ENCODE measurements at places on chromosomes 13 and 19. TPM values are rescaled to one million over a fixed set of nuclear protein-coding genes. Genes with fewer than 3 reads are reported as not detected.

- DNase-seq = no peak
Observed at GRCh38 chr19:7628589-7629311, 595 bp downstream of the XAB2 start.

The VSTM1 gene
- not detected for total RNA-seq

The NLRP5 gene
- total RNA-seq = not detected

- DNase-seq = no peak
Observed at GRCh38 chr13:113800576-113800926, 41.5 kb downstream of the TMEM255B start.

- DNase-seq = no peak
Observed at GRCh38 chr13:44302233-44302632, 71.4 kb upstream of the SERP2 start.

The C3 gene
- 718 TPM for total RNA-seq

GRCh38 chr19:5093948-5094718, 125.2 kb downstream of the KDM4B start:
- no peak for DNase-seq

The TSKS gene
- total RNA-seq = 0.44 TPM

GRCh38 chr13:28423010-28423409, 71.9 kb downstream of the FLT1 start:
- DNase-seq = no peak

The NLRP9 gene
- not detected for total RNA-seq

The ANGPTL8 gene
- total RNA-seq = not detected

GRCh38 chr19:16328824-16329482, 4.3 kb downstream of the KLF2 start:
- no peak for DNase-seq

The HSD17B14 gene
- 24.4 TPM for total RNA-seq

DNA sequence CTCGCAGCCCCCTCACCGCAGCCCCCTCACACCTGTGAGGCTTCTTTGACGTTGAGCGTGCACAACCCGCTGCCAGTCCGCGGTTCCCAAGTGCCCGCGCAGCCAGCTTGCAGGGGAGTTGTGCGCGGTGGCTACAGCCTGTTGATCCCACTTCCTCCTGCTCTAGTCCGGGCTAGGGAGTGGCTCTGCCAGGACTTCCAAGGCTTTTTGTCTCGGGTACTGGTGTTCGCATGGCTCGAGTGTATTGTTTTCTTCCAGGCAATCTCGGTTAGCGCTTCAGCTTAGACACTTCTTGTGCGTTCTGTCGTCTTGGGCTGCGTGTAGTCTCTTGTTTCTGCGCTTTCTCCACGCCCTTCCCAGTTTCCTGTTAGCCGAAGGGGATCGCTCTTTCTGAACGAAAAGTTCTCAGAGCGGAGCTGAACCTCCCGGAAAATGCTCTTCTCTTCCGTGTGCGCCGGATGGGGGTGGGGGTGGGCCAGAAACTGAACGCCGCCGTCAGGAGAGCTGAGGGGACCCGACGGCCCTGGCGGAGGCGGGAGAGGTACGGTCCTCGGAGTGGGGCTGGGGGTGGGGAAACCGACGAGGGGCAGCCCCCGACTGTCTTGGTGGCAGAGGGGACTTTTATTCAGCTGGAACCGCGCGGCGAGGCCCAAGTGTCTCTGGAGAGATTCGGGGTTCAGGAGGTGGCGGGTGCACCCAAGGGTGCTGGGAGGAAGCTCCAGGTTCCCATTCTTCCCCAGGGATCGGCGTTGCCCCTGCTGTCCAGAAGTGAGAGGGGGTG, 697 bp upstream of the DGKH start:
- peak; percentile 64 for DNase-seq

- no peak for DNase-seq
Observed at GRCh38 chr19:35978832-35979365, 16.1 kb upstream of the SDHAF1 start.

GRCh38 chr13:27201661-27202060, 30.1 kb upstream of the USP12 start:
- no peak for DNase-seq

The FAAP24 gene
- 4.9 TPM for total RNA-seq

The CEACAM16 gene
- not detected for total RNA-seq

The MIA gene
- total RNA-seq = not detected

- DNase-seq = no peak
Observed at GRCh38 chr19:46904114-46905060, 43.6 kb downstream of the ARHGAP35 start.

The MVB12A gene
- 33.0 TPM for total RNA-seq

DNA sequence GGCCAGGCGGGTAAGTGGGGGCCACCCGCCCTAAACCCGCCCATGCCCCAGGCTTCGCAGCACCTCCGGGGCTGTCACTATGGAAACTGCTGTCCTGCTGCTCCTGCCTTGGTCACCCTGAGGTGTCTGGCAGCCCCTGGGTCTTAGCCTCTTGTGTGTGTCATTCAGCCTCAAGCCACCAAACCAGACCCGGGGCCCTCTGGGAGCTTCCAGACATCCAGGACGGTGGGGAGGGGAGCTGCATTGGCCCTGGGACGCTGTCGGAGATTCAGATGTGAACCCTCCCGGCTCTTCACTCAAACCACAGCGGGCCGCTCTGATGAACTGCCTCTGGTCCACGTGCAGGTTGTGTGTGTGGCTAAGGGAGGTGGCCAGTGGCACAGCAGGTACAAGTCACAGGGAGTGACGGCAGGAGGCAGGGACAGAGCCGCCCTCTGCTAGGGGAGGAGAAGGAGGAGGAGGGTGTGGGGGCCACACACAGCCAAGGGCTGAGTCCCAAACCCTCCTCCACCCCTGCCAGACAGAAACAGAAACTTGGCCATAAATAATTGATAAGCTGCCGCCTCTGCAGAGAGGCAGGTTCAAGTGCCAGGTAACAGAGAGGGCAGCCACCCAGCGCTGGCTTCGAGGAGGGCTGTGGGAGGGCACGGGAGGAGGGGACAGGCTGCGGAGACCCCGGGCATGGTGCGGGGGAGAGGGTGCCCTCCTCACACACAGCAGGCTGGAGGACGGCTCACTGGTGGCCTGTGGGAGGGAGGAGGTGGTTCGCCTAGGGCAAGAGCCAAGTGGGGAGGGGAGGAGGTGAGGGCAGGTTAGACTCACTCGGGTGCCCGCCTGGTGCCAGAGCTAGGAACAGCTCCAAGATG, 8.0 kb downstream of the NANOS3 start:
- no peak for DNase-seq

DNA sequence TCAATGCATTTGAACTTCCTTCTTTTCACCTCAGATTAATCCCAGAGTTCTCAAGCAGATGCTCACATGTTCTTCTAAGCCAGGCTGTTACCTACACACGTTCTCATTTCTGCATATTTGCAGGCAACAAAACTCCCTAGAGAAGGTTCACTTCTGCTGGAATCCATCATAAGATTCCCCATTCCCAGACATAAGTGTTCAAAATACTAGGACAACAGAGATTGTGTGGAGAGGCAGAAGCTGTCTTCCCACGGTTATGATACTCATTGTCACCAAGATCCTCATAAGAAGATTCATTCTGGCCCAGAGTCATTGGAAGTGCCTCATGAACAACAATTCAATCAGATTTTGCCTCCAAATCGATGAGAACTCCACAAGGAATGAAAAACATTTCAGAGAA, 931.6 kb upstream of the MIR17HG start:
- DNase-seq = no peak

GRCh38 chr19:28294395-28294794, 918.6 kb downstream of the UQCRFS1 start:
- DNase-seq = no peak

GRCh38 chr19:1409204-1410005, 2.0 kb downstream of the DAZAP1 start:
- DNase-seq = no peak

The COLGALT1 gene
- total RNA-seq = 66.3 TPM

The RFPL4AL1 gene
- not detected for total RNA-seq

DNA sequence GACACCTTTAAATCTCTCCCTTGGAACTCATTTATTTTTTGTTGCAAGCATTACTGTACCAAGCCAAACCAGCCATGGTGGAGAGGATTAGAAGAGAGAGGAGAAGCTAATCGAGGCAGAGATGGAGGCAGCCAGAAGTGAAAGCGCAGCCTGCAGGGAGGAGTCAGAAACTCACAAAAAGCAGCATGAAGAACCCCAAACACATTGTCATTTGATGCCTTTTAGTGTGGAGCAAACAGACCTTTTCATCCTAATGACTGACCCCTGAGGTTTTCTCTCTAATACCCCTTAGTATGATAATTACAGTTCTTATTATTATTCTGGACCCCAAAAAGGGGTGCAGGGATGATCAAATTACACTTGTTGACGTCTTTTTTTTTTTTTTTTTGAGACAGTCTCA, 62.5 kb downstream of the TNFRSF19 start:
- DNase-seq = no peak

DNA sequence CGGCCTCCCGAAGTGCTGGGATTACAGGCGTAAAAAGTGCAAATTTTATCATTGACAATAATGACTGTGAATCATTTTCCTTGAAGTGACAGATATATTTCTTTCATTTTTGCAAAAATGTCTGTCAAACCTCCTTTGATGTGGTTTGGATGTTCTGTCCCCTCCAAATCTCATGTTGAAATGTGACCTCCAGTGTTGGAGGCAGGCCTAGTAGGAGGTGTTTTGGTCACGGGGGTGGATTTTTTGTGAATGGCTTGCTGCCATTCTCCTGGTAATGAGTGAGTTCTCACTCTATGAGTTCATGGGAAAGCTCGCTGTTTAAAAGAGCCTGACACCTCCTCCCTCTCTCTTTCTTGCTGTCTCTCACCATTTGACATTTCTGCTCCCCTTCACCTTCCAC, 5.5 kb upstream of the SLC1A6 start:
- no peak for DNase-seq

DNA sequence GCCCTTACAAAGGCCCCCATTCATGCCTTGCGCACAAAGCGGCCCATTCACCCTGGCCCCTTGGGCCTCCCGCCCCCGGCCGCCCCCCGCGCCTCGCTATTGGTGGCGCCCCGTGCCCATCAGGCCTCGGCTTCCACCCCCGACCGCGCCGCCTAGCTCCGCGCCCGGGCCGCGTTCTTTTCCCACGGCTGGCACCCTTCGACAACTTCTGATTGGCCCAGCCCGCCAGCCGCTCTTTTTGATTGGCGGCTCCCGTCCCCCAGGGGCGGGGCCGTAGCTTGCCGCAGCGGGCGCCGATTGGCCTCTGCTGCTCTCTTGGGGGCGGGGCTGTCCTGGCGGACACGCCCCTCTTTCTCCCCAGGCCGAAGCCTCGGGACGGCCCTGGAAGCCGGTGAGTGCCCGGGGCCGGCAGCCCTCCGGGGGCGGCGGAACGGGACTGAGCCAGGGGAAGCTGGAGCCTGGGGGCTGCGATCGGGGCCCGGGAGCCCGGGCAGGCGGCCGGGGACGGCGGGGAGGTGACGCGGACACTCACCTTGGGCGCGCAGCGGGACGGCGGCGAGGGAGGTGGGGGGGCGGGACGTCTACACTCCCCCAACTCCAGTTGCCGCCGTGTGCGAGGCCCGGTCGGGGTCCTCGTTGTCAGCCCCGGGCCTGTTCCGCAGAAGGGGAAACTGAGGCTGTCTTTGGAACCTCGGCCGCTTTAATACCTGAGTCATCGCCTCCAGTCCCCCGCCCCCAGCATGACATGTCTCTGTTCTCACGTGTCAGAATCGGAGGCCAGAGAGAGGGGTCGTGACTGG, at the start of gene MYH14:
Gene MYH14 (plus strand): TSS at position 342 of the 800 bp plus-strand sequence. CDS start 6,744 bp downstream, outside the sequence.
- DNase-seq = peak; percentile 92

The APOC4 gene
- total RNA-seq = not detected

The C19orf67 gene
- total RNA-seq = not detected

The EFNA2 gene
- 0.70 TPM for total RNA-seq

The HDGFL2 gene
- 45.9 TPM for total RNA-seq

DNA sequence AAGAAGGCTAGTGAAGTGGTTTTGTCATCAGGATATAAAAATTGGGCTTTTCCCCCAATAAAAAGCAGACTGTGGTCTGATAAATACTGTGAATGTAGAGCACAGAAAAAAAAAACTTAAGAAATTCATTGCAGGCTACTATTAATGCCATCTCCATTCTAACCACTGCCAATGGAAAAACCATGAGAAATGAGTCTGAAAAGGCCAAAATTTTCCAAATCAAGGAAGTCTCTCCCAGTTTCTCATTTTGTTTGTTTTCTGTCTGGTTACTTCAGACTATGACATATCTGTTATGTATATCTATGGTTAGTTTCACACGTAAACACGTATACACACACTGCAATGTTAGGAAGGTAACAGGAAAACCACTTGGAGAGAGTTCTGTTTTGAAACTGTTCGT, 193.6 kb upstream of the TSC22D1 start:
- DNase-seq = no peak

GRCh38 chr19:18049385-18049784, 37.3 kb downstream of the IL12RB1 start:
- peak; percentile 90 for DNase-seq

The CLC gene
- total RNA-seq = not detected

The SPTBN4 gene
- 2.6 TPM for total RNA-seq

GRCh38 chr19:45314708-45315245, 7.9 kb downstream of the CKM start:
- DNase-seq = no peak

The PRSS57 gene
- total RNA-seq = not detected

DNA sequence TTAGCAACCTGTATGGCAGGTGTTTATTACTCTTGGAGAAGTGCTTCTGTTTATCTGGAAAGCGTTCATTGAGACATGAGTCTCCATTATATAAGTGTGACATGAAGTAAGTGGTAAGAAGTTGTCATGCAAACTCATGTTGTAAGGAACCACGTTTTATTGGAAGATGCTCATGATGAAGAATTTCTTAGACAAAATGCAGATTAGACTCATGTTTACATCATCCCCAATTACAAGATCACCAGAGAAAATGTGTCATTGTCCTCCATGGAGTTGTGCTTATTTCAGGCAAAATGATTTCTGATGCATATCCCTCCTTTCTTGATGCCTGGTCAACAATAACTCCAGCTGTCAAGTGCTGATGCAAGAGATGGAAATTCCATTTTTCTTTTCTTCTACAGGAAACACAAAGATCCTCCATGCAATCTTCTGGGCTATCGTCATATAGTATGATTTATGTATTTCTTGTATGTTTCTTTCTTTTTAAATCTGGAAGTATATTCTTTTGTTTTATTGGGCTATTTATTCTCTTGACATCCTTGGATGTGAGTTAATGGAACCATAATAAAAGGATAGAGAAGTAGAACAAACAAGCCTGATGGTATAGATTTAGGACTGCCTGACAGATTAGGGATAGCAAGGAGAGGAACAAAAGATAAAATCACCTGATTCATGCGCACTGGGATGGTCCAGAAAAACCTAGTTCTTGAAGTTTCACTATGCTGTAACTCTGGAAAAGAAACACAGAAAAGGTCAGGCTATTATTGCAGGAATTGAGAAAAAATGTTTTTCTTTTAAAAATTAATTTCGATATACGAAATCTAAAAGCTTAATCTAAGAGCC, 50.7 kb upstream of the DIAPH3 start:
- DNase-seq = no peak

- DNase-seq = no peak
Observed at GRCh38 chr19:20968092-20968491, 45.0 kb downstream of the ZNF85 start.

- DNase-seq = no peak
Observed at GRCh38 chr13:44165221-44165888, 208.3 kb upstream of the SERP2 start.

GRCh38 chr19:51325161-51325976, 13.9 kb downstream of the IGLON5 start:
- DNase-seq = no peak

Measured in ureter (tissue), 1 donor.